ENCODE measurements at places on chromosomes 6 and 20.

DNA sequence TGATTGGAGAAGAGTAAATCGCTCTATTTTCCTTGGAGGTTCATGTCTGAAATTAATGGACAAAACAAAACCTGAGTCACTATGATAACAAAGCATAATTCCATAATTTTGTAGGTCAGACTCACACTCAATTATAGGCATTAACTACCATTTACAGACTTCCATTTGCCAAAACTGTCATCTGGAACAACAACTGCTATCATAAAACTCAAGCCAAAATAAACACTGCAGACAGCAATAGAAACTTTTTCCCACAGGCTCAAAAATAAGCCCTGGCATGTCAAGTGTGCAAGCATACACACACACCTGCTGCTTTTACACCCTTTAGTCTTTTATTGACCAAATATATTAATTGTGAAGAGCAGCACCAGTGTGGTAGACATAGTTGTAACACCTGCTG, 7.1 kb downstream of the MRPS10 start:
- DNase-seq: no peak

- no peak for DNase-seq
Measured at GRCh38 chr6:159788276-159788675, 1.1 kb downstream of the TCP1 start.

DNA sequence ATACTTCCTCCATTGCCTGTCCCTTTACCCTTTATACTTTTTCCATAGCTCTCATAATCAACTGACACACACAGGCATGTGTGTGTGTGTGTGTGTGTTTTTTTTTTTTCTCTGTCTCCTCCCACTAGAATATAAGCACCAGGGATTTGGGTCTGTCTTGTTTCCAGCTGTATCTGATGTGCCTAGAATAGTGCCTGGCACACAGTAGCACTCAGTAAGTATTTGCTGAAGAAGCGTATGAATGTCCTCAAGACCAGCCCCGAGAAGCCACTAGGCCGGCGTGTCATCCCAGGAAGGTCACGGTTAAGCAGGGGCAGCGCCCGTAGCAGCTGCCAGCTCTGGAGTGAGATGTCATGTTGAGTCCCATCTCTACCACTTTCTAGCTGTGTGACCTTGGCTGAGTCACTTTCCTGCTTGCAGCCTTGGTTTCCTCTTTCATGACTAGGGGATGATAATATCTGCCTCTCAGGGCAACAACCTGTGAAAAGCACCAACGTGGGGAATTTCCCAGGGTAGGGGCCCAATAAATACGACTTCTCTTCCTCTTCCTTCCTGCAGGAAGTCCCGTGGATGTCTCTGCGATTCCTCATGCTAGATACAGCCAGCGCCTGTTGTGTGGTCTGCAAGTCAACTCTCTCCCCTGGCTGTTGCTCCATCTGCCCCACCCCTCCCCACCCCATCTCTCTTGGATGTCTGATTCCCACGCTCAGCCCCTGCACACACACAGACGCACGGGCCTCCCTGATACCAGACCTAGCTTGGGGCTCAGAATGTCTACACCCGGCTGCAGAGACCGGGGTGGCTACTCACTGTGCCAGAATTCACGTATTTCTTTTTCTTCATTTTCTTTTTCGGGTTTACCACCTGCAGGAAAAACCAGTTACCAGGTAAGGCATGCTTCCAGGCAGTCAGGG, 58.1 kb downstream of the RAB44 start:
- no peak for DNase-seq

DNA sequence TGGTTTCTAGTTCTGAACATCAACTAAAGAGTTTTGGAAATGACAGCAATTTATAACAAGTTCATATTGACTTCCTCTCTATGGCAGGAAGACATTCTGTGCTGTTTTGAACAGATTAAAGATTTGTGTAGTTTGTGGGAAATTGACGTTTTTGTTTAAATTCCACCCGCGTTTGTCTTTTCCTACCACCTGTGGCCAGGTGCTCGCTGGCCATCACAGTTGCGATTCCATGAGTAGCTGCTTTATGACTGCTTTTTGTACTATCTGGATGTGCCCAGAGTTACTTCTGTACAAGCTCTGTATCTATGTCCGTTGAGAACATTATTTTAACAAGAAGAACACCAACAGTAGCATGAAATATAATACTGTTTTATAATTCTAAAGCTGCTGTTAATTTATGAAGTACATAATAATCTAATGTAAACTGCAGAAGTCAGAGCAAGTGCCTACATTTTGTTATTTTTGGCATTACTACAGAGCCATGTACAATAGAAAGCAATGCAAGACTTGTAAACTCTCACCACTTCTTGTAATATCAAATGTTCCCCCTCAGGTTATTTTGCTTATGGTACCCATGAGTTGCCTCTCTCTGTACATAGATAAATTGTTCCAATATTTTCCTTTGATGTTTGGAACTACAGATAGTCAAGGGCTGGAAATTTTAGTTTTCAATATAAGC, 33.5 kb downstream of the ZBTB2 start:
- DNase-seq: no peak

DNA sequence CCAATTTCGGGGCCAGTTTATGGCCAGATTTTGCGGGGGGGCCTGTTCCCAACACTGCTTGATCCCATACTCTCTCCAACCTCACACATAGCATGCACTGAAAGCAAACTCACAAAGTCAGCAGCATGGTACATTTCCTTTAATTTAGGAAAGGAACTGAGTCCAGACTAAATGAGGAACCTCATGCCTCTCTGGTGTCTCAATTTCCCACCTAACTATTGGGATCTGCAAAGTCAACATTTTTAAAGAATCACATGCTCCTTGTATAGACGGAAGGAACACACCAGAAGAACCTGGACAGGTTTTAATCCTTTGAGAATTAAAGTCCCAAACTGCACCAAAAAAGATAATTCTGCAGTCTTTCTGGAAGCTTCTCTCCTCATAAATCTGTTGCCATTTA, 33.3 kb downstream of the FAM50B start:
- no peak for DNase-seq

GRCh38 chr6:74603322-74604076, 602.4 kb downstream of the COL12A1 start:
- no peak for DNase-seq

DNA sequence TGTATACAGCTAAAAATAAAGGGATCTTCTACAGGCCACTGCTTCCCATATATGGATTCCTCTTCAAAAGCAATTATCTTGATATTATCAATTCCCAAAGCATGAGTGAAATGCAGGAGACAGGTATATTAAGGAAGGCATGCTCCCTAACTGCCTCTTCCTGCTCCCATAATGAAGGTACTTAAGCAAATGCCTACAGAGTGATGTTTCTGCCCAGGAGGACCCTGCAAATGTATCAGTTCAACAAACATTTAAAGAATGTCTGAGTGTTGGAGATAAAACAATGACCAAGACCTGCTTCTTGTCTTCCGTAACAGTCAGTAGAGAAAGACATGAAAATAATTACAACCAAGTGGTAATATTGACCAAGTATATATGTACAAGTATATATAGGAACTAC, 4.2 kb downstream of the UBE2J1 start:
- no peak for DNase-seq

GRCh38 chr6:157535340-157536222, 154.6 kb downstream of the ZDHHC14 start:
- no peak for DNase-seq

DNA sequence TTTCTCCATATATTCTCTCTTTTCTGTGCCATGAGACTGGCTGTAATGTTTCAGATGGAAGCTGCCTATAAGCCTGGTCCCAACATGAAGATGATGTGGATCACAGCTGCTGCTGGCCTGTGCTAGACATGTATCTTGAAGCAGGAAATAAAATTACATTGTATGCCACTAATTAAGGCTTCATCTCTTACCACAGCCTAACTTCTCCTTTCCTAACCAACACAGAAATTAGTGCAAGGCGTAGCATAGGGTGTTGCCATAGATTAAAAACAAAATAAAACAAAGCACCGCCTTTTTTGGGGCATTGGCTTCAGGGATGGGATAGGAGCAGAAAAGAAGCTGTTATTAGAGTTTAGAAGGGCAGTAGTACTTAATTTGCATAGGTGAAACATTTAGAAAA, 4.7 kb upstream of the SLC17A4 start:
- DNase-seq: no peak

- no peak for DNase-seq
Measured at GRCh38 chr6:31794866-31795615, 511 bp downstream of the VARS1 start.

DNA sequence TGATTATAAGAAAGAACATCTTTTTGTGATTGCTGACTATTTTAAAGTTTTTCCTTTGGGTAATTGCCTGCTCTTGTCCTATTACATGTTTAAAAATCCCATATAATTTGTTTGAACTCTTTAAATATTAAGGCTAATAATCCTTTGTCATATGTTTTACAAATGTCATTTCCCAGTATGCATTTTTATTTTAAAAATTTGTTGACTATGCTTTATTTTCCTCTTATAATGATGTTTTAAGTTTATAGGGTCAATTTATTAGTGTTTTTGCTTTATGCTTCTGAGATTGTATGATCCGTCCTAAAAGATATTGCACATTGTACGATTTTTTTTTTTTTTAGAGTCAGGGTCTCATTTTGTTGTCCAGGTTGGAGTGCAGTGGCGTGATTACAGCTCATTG, 297.2 kb downstream of the RNF144B start:
- no peak for DNase-seq

DNA sequence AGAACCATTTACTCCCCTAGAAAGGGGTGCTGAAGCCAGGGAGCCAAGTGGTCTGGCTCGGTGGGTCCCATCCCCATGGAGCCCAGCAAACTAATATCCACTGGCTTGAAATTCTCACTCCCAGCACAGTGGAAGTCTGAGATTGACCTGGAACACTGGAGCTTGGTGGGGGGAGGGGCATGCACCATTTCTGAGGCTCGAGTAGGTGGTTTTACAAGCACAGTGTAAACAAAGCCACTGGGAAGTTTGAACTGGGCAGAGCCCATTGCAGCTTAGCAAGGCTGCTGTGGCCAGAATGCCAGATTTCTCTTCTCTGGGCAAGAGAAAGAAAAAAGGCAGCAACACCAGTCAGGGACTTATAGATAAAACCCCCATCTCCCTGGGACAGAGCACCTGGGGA, 855.8 kb upstream of the CITED2 start:
- no peak for DNase-seq

- DNase-seq: no peak
Measured at GRCh38 chr20:57559658-57560553, 1.0 kb upstream of the PCK1 start.

GRCh38 chr6:104017410-104018381, 842.0 kb downstream of the HACE1 start:
- DNase-seq: no peak

GRCh38 chr6:15357782-15358181, 111.9 kb downstream of the JARID2 start:
- no peak for DNase-seq

- DNase-seq: no peak
Measured at GRCh38 chr20:10501402-10501801, 66.3 kb downstream of the SLX4IP start.

- no peak for DNase-seq
Measured at GRCh38 chr6:135179372-135179771, 1.7 kb upstream of the MYB start.

- no peak for DNase-seq
Measured at GRCh38 chr20:61769286-61769832, 296.3 kb downstream of the TAF4 start.

DNA sequence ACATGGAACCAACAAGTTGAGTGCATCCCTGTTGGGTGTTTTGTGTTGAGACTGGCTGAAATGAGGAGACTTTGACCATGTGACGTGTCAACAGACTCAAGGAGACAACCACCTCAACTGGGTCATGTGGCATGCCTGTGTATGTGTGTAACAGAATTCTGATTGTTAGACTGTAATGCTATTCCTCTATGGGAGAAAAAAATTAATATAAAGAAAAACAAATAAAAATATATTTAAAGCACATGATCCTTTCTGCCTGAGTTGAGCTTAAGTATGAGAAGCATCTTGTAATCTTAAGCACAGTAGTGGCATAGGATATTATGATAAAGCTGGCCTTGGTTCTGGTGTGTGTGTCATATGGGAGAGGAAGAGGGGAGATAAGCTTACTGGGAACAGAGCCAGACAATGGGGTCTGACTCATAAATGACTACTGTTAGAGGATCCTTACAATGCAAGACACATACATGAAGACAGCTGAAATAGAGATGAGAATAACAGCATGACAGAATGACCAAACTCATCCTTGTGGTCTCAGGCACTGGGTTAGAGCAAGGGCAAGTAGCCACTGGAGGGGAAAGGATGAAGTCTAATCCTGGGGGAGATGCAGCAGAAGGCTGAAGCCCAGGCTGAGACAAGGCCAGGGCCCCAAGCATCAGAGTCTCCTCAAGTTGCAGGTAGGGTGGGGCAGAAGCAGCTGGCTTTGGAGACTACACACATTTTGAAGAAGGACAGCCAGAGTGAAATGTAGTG, 9.2 kb downstream of the TP53INP2 start:
- no peak for DNase-seq

DNA sequence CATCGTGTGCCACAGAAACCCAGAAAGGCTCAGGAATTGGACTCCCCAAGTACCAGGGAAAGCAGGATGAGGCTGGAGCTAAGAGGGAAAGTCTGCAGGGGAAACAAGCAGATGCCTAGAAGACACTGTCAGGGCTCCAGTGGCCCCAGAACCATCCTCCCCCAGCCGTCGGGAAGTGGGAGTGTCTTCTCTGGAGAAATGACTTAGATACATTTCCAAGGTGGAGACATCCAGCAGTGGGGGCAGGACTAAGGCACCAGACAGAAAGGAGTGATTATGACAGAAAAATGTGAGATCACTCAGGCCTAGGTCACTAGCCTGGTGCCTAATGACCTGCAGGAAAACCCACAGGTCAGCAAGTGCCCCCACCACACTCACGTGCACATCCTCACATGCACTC, 36.0 kb upstream of the VSX1 start:
- no peak for DNase-seq

DNA sequence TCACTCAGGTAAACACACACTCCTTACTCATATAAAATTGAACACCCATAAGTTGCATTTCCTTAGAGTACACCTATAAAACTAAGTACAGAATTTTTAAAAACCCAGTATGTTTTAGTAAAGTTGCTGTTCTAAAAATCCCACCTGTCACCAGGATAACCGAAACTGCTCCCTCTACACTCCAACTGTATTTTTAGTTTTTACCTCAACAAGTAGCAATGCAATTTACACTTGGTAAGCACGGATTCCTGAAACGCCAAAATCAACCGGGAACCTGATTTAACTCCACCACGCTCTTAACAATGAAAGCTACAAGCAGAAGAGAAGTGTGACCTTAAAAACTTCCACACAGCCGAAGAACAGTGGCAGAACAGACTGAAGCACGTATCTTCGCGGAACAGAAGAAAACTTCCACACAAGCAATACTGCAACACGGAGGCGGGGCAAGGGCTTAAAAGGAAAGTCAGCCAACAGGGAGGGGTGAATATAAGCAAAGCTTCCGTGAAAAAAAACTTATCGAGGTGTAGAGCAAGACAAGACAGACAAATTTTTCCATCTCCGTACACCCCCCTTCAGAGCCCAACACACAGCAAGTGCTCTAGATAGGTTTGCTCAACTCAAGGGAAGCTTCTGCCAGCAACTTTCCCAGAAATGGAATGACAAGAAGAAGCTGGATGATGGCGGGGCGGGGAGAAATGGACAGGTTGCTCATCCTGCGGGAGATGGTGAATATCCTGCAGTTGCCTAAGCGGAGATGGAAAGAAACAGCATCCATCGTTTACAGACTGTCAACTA, 1.4 kb downstream of the STAU1 start:
- DNase-seq: no peak
